Activated naive CD4-positive, alpha-beta T cell treated with anti-CD3 and anti-CD28 coated beads, Interleukin-2, amount 50 U/mL, for 72 hours (primary cell): ENCODE measurements at places on chromosomes 11 and 22.

DNA sequence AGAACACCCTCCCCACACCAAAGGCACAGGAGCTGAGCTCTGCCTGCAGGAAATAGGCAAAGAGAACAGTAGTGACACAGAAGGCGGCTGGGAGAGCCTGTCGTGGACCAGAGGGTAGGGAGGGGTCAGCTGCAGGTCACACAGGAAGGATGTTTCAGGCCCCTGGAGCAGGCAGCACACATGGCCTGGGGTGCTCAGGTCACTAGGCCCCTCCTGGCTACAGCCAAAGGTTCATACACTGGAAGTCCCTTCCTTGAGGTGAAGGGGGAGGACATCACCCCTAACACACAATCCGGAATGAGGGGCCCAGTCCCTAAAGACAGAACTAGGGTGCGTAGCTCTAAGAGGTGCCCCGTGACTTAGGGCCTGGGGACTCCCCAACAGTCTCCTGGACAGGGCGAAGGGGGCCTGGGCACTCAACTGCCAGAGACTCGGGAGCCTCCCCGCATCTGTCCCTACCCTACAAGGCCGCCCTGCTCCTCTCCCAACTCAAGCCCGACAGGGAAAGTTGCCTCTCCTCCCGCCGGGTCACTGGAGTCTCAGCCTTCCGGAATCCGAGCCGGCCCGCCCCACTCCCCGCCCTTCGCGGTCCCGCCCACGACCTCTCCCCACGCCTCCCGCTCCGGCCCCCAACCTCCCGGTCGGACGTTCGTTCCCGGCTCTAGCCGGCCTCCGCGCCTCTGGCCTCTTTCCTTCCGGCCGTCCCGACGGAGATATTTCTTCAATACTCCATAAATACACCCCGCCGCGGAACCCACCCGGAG, at the start of gene CYB5R2:
CYB5R2 (minus strand) TSS at position 541 of the 764 bp plus-strand sequence. CDS start 675 bp downstream, outside the sequence.
- no peak for DNase-seq

- DNase-seq = no peak
Observed at GRCh38 chr22:45838305-45838887, 138.6 kb downstream of the WNT7B start.

DNA sequence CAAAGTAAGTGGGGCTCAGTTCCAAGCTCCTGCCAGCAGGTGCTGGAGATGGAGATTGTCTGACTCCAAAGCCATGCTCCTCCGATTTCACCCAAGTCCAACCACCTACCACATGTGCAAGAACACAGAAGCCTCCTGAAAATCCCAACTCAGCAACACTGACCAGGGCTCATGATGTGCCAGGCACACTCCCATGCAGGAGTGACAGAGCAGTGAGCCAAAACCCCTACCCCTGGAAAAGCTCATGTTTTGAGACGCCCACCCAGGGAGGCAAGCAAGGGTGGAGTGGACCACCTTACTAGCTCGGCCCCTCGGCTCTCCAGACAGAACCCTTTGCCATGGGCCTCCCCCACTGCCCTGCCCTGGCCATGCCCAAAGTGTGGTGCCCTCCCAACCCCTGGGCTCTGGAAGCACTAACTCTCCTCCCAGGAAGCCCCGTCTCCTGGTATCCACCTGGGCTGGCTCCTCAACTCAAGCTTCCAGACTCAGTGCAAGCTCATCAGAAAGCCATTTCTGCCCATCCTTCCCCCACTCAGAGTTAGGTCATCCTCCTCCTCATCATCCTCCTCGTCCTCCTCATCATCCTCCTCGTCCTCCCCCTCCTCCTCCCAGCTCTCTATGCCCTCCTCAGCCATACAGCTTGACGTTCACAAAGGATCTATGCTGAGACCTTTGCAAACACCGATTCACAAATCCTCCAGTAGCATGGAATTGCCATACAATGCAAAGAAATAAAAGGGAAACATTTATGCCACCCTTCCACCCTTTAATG, 154.9 kb downstream of the MPPED1 start:
- DNase-seq = no peak

DNA sequence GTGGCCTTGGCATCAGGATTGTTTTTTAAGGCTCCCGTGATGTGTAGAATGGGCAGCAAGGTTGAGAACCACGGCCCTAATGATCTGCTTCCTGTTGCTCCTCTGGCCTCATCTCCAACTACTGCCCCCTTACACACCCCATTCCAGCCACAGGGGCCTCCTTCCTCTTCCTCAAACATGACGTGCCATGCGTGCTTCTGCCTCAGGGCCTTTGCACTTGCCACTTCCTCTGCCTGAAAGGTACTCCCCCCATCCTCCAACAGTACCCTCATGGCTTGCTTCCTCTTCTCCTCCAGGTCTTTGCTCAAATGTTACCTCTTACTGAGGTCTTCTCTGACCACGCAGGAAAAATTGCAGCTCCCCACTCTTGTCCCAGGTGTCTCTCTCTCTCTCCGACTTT, 93.9 kb upstream of the CSNK2A3 start:
- DNase-seq = no peak

DNA sequence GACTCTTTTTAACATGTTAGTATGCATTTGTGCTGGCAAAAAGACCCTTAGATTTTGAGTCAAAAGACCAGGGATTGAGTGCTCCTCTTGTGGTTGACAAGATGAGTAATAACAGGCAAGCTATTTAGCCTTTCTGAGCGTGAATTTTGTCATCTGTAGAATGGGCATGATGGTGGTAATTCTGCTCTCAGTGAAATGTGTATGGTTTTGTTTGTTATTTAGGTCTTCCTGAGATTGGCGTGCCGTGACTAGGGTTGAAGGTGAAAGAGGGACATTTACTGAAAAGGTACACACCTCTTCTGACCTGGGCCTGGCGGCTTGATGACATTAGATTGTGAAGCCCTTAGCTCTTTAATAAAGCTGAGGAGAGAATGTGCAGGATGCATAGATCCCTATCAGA, 8.4 kb upstream of the CEP295 start:
- DNase-seq = no peak

DNA sequence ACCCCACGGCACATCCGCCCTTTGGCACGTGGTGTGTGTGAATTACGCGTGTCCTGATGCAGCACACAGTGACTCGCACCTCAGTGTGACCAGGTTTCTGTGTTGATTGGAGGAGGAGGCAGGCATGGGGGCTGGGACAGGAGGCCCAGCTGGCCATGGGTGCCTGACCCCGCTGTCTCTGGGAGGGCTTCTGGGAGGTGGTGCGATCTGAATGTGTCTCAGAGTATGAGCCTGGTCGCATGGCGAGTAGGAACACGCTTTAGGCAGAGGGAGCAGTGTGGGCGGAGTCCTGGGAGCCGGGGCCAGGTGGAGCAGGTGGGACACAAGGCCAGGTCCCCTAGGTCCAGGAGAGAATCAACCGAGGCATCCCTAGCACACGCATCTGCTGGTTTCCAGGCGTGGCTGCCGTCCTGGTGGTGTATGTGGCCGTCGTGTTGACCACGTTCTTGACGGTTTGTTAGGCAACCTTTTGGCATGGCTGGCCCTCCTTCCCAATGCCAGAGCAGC, 5.7 kb downstream of the GRAMD4 start:
- DNase-seq = no peak

GRCh38 chr11:17490232-17490631, 13.6 kb upstream of the ABCC8 start:
- DNase-seq = peak; percentile 9

- DNase-seq = no peak
Observed at GRCh38 chr11:93444617-93445073, 98.5 kb downstream of the SMCO4 start.

- DNase-seq = no peak
Observed at GRCh38 chr11:57214098-57214417, 23.0 kb downstream of the APLNR start.

DNA sequence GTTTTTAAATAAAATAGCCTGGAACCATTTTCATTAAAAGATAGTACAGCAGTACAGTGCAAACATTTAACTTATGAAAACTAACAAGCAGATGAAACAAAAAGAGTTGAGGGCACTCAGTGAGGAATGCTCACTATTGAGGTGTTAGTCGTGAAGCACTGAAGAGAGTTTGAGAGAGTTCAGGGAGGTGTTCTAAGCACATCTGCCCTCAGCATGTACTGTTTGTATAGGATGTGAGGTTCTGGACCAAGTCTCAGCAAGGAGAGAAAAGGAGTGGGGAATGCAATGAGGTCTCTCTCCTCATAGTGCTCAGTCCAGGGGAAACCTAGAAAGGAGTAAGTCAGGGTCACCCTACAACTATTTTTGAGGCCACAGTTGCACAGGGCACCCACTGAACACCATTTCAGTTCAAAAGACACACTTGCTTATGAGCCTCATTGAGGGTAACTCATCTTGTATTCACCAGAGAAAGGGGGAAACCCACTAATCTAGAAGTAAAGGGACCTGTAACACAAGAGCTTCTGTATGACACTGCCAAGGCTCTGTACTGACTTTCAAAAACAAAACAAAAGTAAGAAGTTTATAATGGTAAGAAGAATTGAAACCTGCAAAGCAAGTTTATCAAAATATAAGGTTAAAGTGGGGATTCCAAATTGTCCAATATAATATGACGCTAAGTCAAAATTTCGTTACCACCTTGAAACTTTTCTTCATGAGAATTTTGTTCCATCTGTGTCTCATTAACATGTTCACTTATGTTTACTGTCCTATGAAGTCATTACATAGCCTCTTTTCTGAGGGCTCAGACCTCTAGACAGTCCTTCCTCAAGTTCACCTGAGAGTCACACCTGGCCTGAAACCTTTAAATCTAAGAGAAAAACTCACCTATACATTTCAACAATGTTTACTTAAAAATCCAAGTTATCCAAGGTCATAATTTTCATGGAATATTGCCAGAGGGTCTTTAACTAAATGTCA, 275.3 kb downstream of the ETS1 start:
- DNase-seq = no peak

GRCh38 chr11:78187366-78188285, 800 bp downstream of the KCTD21 start:
- DNase-seq = peak; percentile 76

- no peak for DNase-seq
Observed at GRCh38 chr11:78062671-78063070, 990 bp upstream of the THRSP start.

DNA sequence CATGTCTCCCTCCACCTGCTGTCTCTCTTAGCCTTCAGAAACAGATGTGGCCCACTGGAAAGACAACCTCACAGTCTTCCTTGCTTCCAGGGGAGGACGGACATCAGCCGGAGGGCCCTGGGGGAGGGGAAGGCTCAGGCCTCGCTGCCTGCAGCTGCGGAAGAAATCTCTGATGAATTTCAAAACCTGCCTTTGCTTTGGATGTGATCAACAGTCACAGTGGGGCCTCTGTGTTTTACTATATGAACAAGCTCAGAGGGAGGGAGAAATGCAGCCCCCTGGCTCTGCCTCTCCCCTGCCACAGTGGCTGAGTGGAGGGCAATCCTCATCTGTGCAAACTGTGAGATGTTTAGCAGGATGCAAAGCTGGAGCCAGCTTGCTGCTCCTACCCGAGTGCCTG, 282.8 kb downstream of the NTM start:
- no peak for DNase-seq

DNA sequence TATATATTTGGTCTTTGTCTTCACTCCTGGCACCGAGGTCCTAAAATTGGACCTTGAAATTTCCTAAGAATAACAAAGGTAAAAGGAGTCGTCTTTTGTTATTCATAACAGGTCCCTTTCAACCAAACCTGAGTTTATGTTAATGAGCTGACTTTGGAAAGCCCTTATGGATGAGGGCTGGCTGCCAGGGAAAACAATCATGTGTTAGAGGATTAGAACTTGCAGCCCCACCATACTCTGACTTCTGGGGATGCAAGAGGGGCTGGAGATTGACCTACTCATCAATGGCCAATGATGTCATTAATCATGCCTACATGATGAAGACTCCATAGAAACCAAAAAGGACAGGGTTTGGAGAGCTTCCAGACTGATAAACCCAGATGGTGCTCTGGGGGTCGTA, 118.9 kb downstream of the MRTFA start:
- DNase-seq = no peak

- DNase-seq = no peak
Observed at GRCh38 chr11:36953976-36954375, 355.9 kb upstream of the RAG2 start.

- no peak for DNase-seq
Observed at GRCh38 chr22:40479126-40479800, 108.9 kb downstream of the SGSM3 start.

- DNase-seq = no peak
Observed at GRCh38 chr11:1029654-1030053, 6.9 kb downstream of the MUC6 start.
